ENCODE measurements at places on chromosomes 6 and 20.

DNA sequence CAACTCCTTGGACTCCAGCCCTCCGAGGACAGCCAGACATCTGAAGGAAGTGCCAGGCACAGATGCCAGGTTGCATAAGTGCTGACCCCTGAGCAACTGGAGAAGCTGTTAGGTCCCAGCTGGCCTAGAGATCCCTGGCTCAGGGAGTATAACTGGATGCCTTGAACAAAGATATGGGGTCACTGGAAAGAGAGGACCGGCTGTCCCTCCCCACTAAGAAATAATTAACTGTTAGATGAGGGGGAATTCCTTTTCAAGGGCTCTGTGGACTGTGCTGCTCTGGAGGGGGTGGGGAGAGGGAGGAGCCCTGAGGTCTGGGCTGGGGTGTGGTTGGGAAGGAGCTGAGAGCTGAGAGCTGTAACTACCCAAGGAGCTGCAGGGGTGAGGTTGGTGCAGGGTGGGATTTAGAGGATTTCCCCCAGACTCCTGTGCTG lies 39.6 kb downstream of the HLA-F start:
- DNase-seq, result no peak

GRCh38 chr6:26554697-26555504 lies 16.7 kb downstream of the HMGN4 start:
- no peak for DNase-seq

DNA sequence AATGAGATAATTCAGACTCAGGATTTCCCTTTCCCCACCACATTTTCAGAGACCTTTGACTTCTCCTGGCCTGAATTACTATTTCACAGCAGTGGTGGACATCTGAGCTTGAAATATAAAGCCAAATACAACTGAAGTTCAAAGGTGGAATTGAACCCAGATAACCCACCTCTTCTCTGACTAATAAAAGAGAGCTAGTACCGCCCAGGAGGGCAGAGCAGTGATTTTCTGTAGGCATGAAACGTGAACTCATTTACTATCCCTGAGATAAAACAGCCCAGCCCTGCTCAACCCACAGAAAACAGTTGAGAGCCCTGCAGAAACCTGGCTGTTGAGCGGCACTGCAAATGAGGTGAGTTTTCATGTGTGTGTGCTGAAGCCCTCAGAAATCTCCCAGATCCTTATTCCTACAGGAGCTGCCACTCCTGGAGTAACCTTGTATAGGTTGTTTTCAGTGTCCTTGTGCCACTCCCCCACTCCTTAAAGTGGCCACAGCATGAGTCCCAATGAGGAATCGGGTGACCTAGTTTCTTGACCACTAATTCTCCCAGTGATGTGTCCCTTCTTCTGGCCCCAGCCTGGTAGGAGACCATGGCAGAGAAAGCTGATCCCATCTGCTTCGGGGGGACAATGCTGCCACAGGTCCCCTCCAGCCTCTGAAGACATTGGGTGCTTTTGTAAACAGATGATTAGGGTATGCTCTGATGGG lies 99.2 kb downstream of the NOL4L start:
- DNase-seq, result no peak

- no peak for DNase-seq
Measured at GRCh38 chr6:22444330-22444729, 125.0 kb upstream of the HDGFL1 start.

- DNase-seq, result no peak
Measured at GRCh38 chr6:41878246-41878645, 16.9 kb downstream of the USP49 start.
